MV-4-11 (cell line): ENCODE measurements at places on chromosomes 12 and 14.

GRCh38 chr12:31494455-31494854, 96.5 kb downstream of the DENND5B start:
- no peak for DNase-seq

DNA sequence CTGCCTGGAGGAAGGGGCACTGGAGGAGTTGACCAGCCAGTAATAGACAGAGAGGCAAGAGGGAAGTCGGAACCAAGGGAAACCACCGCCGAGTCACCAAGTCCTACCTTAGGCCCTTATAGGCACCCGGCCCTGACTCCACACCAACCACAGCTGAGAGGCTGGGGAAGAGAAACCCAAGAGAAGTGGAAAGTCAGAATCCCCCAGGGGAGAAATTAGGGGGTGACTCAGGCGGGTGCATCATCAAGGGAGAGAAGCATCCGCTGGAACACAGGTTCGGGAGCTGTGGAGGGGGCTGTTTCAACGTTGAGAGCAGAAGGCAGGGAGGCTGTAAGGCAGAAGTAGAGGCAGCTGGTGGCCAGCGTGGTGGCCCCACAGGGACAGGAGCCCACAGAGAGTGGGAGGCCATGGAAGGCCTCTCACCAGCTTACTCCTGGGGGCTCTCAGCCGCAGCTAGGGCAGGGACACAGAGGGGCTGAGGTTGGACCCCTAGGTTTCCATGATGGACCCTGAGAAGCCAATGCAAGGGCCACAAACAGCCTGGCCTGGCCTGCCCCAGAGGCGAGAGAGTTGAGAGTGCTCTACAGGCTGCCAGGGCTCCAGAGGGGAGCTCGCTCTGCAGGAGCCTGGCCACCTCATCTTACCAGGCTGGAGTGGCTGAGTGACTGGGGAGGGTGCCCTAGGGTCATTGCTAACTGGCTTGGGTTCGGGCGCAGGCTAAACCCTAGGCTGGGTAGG, 1.4 kb upstream of the TRMT61A start:
- peak; percentile 93 for DNase-seq

- DNase-seq = no peak
These were observed 110.5 kb downstream of the GPR135 start for GRCh38 chr14:59354666-59355065.

GRCh38 chr12:124410354-124411175, 115.7 kb downstream of the RFLNA start:
- DNase-seq = no peak

GRCh38 chr12:29711381-29711780, 72.4 kb downstream of the TMTC1 start:
- DNase-seq = no peak

GRCh38 chr12:25497021-25497420, 56.1 kb downstream of the LMNTD1 start:
- DNase-seq = no peak

DNA sequence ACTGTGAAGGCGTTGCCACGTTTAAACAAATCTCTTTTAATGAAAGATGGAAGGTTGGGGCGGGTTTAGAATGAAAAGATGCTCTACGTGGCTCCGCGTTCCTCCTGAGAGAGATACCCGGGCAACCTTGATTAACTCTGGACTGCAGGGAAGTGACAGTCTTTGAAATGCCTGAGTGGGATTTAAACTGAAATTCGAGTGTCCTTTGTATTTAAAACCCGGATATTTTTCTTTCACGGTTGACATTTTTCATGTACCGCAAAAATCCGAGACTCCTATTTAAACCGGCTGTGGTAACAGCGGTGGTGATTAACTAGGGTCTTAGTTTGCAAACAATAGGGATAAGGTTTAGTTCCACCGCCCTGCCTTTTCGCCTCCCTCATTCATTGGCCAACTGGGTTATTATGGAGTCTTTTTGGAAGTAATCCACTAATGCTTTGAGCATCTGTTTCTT, 707 bp downstream of the G2E3 start:
- no peak for DNase-seq

DNA sequence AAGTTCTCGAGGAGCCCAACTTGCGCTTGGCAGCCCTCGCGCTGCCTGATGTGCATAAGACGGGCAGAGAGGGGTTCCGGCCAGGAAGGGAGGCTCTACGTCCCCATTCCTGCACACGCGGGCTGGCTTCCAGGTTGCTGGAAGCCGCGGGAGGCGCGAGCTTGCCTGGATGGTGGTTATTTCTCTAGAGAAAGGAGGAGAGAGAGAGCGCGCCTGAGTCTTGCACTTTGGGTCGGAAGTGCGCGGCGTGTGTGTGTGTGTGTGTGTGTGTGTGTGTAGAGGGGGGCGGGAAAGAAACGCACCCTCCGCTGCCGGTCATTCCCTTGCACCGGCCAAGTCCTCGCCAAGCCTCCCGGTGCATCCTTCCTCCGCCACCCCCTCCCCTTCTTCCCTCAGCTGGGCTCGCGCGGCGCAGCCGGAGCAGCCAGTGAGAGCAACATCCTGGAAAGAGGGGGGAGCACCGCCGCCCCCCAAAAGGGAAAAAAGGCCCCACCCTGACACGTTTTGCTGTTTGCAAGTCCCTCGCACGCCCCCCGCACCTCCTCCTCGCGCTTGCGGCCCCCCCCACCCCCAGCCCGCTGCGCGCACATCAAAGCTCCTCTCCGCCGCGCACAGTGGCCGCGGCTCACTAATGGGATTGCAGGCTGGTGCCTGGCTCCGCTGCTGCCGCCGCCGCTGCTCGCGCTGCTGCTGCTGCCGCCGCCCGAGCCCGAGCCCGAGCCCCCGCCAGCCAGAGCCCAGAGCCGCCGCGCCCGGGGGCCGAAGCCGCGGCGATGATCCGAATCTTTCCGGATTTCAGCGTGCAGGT, 4.4 kb upstream of the NPAS3 start:
- no peak for DNase-seq

GRCh38 chr14:33232031-33232430, 293.4 kb downstream of the NPAS3 start:
- DNase-seq = no peak

DNA sequence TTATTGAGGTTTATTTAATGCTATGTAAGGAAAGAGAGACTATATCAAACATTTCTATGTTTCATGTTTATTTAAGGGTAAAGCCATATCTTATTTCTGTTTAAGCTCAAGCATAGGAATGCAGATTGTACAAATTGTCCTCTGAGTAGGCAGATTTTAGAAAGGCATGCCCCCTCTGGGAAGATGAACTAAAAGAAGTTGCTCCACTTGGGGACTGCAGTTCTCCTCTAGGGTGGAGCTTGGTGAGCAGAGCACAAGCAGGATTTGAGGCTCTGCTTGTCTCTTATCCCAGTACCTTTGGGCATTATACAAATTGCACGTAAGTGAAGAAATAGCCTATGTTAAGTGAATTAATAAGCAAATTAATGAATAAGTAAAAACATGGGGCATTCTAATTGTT, 96.2 kb upstream of the PDE3A start:
- no peak for DNase-seq

GRCh38 chr14:42480255-42480654, 873.6 kb downstream of the LRFN5 start:
- no peak for DNase-seq

DNA sequence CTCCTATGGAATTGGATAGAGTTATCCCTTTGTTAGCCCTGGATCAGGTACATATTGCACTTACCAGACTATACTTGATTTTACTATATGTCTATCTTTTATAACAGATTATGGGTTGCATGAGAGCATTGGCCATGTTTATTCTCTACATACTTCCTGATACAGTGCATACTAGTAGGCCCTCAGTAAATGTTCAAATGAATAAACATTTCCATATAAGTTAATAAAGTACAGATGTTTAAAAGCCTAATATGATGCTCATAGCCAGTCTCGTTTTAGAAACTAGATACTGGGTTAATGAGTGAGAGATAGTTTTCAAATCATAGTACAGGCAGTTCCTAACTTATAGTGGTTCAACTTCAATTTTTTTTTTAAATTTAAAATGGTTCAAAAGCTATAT, 39.5 kb upstream of the TOMM20L start:
- DNase-seq = no peak

DNA sequence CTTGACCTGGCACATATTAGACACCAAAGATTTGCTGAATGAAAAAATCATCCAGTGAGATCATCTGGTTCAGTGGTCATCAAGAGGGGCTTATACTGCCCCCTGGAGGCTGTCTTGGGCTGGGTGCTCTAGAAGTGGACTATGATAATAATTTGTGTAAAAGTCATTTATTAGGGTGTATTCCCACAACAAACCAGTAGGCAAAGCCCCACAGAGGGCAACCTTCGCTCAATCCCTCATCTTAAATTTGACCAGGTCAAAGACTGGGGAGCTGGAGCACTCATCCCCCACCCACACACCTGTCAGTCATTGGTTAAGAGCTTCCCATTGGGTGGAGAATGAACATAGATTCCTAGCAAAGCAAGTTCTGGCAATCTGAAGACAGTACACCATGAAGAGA, 20.0 kb upstream of the FICD start:
- peak; percentile 20 for DNase-seq

DNA sequence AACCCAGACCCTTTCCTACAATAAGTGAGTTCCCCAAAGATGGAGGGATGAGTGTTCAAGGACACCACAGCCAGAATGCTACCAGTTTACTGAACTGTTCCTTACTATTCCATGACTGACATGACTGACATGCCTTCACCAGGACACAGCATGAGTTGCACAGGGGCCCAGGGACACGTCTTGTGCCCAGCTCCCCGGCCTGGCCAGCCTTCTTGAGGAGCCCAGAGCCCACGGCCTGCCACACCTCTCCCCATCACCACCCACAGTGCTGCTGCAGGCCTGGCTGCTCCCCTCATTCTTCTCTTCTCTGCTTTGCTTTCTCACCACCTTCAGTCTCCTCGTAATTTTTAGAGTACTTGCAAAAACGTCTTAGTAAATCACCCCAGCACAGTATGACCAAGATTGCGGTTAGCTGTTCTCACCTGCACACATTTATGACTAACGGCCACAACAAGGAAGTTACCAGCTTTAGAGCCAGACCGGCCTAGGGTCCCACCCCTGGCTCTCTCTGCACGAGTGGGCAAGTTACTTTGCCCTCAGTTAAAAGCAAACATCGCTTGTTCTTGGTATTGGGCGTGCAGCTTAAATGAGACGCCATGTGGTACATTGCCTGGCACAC, 18.5 kb downstream of the PPP2R5E start:
- DNase-seq = no peak

DNA sequence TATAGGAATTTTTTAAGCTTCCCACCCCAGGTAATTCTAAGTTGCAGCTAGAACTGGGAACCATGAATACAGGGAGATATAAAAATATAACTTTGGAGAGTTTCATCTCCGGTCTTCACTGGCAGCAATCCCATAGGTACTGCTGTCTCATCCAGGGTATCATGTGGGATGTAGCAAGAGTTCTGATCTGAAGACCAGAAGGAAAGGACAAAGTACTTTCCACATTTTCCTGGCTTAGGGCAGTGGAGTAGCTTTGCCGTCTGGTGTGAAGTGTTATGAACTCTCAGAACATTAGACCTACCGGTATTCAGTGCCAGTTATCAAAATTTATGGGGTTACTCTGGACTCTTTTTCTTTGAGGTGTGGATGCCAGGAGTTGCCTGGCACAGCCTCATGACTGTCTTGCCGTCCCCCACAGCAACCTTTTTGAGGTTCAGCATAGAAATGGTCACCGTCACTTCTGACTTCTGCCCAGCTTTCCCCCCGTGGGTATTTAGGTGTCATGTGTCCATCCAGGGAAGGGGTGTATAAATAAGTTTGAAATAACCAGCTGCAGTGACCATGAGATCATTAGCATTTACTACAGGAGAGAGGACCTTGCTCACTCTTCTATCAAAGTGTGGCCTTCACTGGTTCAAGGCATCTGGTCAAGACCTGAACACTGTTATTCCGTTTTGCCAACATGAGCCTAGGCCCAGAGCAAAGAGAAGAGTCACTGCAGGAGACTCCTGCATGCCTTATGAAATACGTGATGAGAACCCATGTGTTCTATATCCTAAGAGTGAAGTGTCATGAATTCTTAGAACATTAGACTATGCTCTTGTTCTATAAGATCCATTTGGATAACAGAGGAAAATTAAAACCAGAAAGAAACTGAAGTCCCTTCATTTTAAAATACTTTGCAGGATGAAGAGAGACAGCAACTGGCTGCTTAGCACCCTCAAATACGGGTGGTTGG, 22.2 kb downstream of the TMEM233 start:
- no peak for DNase-seq

GRCh38 chr14:38238332-38238731, 17.6 kb downstream of the CLEC14A start:
- peak; percentile 2 for DNase-seq

- DNase-seq = peak; percentile 81
These were observed 205.1 kb downstream of the PTPRO start for GRCh38 chr12:15527201-15528080.

- DNase-seq = peak; percentile 31
These were observed 674 bp downstream of the NIN start for GRCh38 chr14:50830044-50830931.

GRCh38 chr12:6866920-6867412, 365 bp upstream of the TPI1 start:
- DNase-seq = peak; percentile 74

DNA sequence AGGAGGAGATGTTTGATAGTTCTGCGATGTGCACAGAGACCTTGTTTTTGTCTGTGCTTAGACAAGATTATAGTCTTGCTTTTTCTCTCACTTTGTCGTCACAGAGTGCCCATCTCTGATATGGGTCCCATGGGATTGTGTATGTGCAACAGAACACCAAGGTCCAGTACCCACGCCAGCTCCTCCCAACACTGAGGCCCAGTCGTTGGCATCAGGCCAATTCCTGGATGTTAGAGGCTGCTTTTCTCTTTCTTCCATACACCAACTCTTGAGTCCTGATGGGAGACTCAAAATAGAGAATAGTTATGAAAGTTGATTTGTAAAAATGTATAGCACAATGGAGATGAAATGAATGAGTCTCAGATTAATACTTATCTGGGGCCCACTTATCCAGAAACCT, 22.7 kb upstream of the PRMT8 start:
- no peak for DNase-seq

GRCh38 chr12:30485230-30485890, 210.3 kb downstream of the IPO8 start:
- no peak for DNase-seq

DNA sequence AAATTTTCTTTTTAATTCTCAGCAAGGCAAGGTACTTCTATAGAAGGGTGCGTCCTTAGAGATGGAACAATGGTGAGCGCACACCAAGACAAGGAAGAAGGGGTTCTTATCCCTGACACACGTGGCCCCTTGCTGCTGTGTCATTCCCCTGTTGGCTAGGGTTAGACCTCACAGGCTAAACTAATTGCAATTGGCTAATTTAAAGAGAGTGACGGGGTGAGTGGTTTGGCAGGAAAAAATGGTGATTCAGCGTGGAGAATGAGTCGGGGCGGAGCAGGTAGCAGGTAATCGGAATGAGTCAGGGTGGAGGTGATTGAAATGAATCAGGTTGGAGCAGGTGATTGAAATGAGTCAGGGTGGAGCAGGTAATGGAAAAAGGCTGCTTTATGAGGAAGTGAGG, 36.3 kb upstream of the HECTD1 start:
- DNase-seq = no peak

- no peak for DNase-seq
These were observed 329.3 kb upstream of the OR4E1 start for GRCh38 chr14:22002860-22003284.

GRCh38 chr14:88793259-88793625, 489 bp upstream of the EML5 start:
- no peak for DNase-seq
